Epithelial cell of alveolus of lung (primary cell): ENCODE measurements at places on chromosomes 5 and 9. TPM values are rescaled to one million over a fixed set of nuclear protein-coding genes. Genes with fewer than 3 reads are reported as not detected.

The PCDHB7 gene
- total RNA-seq, result under 0.01 and 1.9 TPM in 2 replicates

The RANBP3L gene
- 0.13 TPM in 1 of 2 replicates, not detected in the other for total RNA-seq

The RLN2 gene
- total RNA-seq, result not detected in 2 replicates

The TEX48 gene
- not detected in 2 replicates for total RNA-seq

The PCDHGA1 gene
- 0.13 and 0.64 TPM in 2 replicates for total RNA-seq

The OLFML2A gene
- total RNA-seq, result 15.8 and 89.3 TPM in 2 replicates

The QRFP gene
- not detected in 2 replicates for total RNA-seq

The SPACA9 gene
- total RNA-seq, result 3.2 and 14.8 TPM in 2 replicates

The LHFPL2 gene
- 20.6 and 52.0 TPM in 2 replicates for total RNA-seq

The C1QTNF3 gene
- total RNA-seq, result 0.13 and 0.64 TPM in 2 replicates

The ANXA6 gene
- total RNA-seq, result 189 and 424 TPM in 2 replicates

The CLIC3 gene
- 3.1 and 6.2 TPM in 2 replicates for total RNA-seq

The TRMO gene
- total RNA-seq, result 9.7 and 16.0 TPM in 2 replicates

The SPATA31E1 gene
- not detected in 2 replicates for total RNA-seq

The RXRA gene
- total RNA-seq, result 17.6 and 29.9 TPM in 2 replicates

The FAM221B gene
- total RNA-seq, result not detected in 2 replicates

The DMRTA1 gene
- 0.26 TPM in 1 of 2 replicates, not detected in the other for total RNA-seq

The TMEM215 gene
- not detected in 2 replicates for total RNA-seq

The CAAP1 gene
- total RNA-seq, result 14.9 and 16.4 TPM in 2 replicates

The GRIN1 gene
- not detected in 2 replicates for total RNA-seq

The CTXN3 gene
- not detected in 2 replicates for total RNA-seq

The ABL1 gene
- 62.8 and 117 TPM in 2 replicates for total RNA-seq

The AGTPBP1 gene
- 8.8 and 12.0 TPM in 2 replicates for total RNA-seq

The GPX3 gene
- 5.7 and 35.0 TPM in 2 replicates for total RNA-seq

The SMIM23 gene
- total RNA-seq, result not detected in 2 replicates

The CDH18 gene
- total RNA-seq, result 0.64 and 1.3 TPM in 2 replicates

The EQTN gene
- not detected in 2 replicates for total RNA-seq

The KCNIP1 gene
- total RNA-seq, result not detected in 2 replicates

The WHRN gene
- total RNA-seq, result 0.78 and 2.2 TPM in 2 replicates

The IL9 gene
- not detected in 2 replicates for total RNA-seq

The CCNJL gene
- total RNA-seq, result 3.9 and 4.4 TPM in 2 replicates

The GAPT gene
- not detected in 2 replicates for total RNA-seq

The MCTP1 gene
- 4.1 TPM in 1 of 2 replicates, not detected in the other for total RNA-seq

The OSMR gene
- 43.8 and 124 TPM in 2 replicates for total RNA-seq

The KCNMB1 gene
- total RNA-seq, result not detected in 2 replicates

The SHISAL2B gene
- 4.3 TPM in 1 of 2 replicates, not detected in the other for total RNA-seq

The SHC3 gene
- total RNA-seq, result 3.5 and 6.5 TPM in 2 replicates

The C5orf58 gene
- total RNA-seq, result 1.4 TPM in 1 of 2 replicates, not detected in the other

The SEC24A gene
- 24.4 and 28.6 TPM in 2 replicates for total RNA-seq

The DDX31 gene
- total RNA-seq, result 6.3 and 10.7 TPM in 2 replicates

The AUH gene
- 12.0 and 21.8 TPM in 2 replicates for total RNA-seq

The NUTM2F gene
- not detected in 2 replicates for total RNA-seq

The MARCHF11 gene
- not detected in 2 replicates for total RNA-seq

The LOX gene
- total RNA-seq, result 123 and 125 TPM in 2 replicates

The ADAMTS6 gene
- total RNA-seq, result 18.4 and 32.3 TPM in 2 replicates

The SLCO6A1 gene
- not detected in 2 replicates for total RNA-seq

The GPR150 gene
- 0.80 and 1.0 TPM in 2 replicates for total RNA-seq

The TSTD2 gene
- 8.0 and 10.2 TPM in 2 replicates for total RNA-seq

The PCDHA6 gene
- total RNA-seq, result not detected in 2 replicates

The PCDHA1 gene
- not detected in 2 replicates for total RNA-seq

The SLIT3 gene
- 1.4 and 3.4 TPM in 2 replicates for total RNA-seq

The TLX3 gene
- not detected in 2 replicates for total RNA-seq

The DIMT1 gene
- total RNA-seq, result 26.3 and 26.4 TPM in 2 replicates

The C7 gene
- 3.1 and 33.9 TPM in 2 replicates for total RNA-seq

The IL7R gene
- 0.48 and 19.7 TPM in 2 replicates for total RNA-seq

The HTR4 gene
- not detected in 2 replicates for total RNA-seq

The GLRA1 gene
- not detected in 2 replicates for total RNA-seq

The ZNF367 gene
- total RNA-seq, result 2.8 and 3.2 TPM in 2 replicates

The RNF14 gene
- total RNA-seq, result 33.7 and 58.6 TPM in 2 replicates

The SUSD3 gene
- total RNA-seq, result 1.8 TPM in 2 replicates
